Choroid plexus epithelial cell (primary cell): ENCODE measurements at places on chromosomes 1 and 21.

- peak; percentile 41 for DNase-seq
Observed at GRCh38 chr1:240575981-240576662, 35.8 kb downstream of the GREM2 start.

DNA sequence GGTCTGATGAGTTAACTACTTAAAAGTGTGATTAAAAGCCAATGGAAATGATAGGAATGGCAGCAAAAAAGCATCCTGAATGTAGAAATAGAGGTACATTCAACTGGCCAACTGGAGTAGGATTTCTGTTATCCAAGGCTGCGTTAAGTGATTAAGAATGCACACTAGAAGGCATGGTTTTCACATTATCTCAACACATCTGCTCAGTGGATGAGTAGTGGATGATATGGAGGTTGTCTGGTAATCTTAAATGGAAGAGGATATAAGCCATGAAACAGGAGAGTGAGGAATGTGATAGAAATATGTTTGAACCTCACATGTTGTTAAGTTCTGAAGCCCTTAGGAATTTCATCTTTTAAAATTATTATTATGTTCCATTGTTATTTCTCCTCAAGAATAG lies 839.9 kb downstream of the USP25 start:
- peak; percentile 48 for DNase-seq

DNA sequence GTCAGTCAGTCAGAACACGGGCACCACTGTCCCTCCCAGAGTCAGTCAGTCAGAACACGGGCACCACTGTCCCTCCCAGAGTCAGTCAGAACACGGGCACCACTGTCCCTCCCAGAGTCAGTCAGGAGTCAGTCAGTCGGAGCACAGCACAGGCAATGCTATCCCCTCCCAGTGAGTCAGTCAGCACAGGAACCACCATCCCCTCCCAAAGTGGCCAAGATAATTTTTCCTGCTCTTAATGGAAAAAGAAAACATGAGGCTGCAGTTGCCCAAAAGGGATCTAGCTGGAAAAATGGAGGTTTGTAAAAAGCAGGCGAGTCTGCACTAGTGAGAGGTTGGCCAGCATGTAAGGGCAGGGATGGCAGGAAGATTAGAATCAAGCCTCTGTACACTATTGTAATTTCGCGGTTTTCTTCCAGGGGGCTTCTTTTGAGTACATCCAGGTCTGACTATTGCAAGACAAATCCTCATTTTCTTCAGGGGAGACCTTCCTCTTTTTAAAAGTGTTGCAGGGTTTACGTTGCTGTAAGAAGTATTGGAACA lies 213.8 kb downstream of the SIPA1L2 start:
- no peak for DNase-seq

DNA sequence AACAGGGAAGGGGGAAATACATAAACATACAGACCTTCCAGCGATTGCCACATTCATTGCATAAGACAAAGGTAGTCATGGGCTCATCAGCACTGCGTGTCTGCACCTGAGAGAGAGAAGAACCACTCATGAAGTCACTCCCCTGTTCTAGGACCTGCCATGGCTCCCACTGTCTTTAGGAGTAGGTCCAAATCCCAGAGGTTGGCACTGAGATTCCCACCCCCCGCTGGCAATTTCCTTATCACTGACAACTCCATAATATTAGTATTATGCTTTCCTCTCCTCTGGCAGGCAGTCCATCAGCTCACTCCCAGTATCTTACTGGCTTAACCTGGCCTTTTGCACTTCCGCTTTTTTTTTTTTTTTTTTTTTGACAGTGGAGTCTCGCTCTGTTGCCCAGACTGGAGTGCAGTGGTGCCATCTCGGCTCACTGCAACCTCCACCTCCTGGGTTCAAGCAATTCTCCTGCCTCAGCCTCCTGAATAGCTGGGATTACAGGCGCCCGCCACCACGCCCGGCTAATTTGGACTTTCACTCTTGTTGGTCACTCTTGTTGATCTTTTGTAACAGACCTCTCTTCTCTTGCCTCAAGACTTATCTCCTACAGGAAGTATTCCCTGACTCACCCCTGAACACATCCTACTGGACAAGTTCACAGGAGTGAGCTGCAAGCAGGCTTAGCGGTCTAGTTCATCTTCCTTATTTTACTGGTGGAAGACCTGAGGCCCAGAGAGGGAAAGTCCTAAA lies 14.8 kb upstream of the ZNF436 start:
- DNase-seq: peak; percentile 68

DNA sequence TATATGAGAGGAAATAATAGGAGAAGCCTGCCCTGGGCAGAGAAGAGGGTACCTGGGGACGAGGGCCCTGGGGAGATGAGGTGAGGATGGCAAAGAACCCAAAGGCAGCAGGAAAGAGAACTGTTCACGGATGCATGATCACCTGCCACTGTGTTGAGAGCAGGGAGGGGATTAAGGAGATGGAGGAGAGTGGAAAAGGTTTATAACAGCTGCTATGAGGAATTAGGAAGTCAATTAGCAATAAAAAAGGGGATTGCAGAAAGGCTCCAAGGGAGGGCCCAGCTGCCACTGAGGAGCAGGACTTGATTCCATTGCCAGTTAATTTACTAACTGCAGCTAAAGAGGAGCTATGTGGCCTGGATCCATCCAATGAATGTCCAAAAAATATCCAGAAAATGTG lies 61.1 kb downstream of the GFI1 start:
- no peak for DNase-seq

- DNase-seq: no peak
Observed at GRCh38 chr1:99534638-99534930, 111.3 kb upstream of the PALMD start.

GRCh38 chr1:205486258-205486657 lies 18.2 kb upstream of the CDK18 start:
- DNase-seq: no peak

DNA sequence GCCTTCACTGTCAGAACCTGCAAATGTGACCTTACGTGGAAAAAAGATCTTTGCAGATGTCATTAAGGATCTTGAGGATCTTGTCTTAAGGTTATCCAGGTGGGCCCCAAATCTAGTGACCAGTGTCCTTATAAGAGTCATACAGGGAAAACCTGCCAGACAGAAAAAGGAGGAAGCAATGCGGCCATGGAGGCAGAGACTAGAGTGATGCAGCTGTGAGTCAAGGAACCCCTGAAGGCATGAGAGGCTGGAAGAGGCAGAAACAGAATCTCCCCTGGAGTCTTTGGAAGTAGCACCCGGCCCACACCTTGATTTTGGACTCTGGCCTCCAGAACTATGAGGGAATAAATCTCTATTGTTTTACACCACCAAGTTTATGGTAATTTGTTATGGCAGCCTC lies 36.5 kb upstream of the DNASE2B start:
- DNase-seq: no peak

GRCh38 chr1:10649517-10650201 lies 146.8 kb downstream of the CASZ1 start:
- peak; percentile 40 for DNase-seq

GRCh38 chr1:80248886-80249285 lies 1242.4 kb upstream of the ADGRL4 start:
- DNase-seq: peak; percentile 16

GRCh38 chr1:54850069-54850730 lies 36.8 kb downstream of the DHCR24 start:
- DNase-seq: no peak

GRCh38 chr1:159077120-159077961 lies 775 bp upstream of the AIM2 start:
- DNase-seq: no peak

GRCh38 chr1:44884746-44885145 lies 41.7 kb upstream of the PTCH2 start:
- DNase-seq: no peak

DNA sequence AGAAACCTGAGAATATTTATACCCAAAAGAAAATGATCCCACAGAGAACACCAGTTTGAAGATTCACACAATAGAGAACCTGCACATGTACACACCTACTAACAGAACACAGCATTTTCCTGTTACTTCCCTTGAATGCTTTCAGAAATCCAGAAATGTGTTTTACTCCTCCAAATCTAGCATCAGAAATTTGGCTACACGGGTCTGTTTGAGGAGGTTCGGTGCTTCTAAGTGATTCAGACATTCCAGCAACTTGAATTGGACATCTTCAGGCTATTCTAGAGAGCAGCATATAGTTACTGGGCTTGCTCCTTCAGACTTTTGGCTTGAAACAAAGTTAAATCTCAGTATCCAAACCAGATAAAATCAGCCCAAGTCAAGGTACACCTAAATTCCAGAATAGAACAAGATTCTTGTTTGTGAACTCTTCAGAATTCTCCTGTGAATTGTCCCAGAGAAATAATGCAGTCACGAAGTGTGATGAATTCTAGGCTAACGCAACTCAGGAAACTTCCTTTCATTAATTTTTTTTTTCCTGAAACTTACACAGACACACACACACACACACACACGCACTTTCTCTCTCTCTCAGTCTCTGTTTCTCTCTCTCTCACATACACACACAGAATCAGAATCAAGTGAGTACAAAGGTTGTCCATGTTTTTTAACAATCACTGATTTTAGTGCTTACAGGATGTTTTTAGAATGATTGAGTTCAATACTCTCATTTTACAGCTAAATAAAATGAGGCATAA lies 278.4 kb upstream of the SNX7 start:
- DNase-seq: no peak

- DNase-seq: no peak
Observed at GRCh38 chr1:39689635-39690034, 1.6 kb downstream of the HPCAL4 start.
